GM12865 (cell line): ENCODE measurements at places on chromosomes 2 and 18.
A peak's percentile ranks its signal among the peaks of the same experiment; 100 is the strongest.

DNA sequence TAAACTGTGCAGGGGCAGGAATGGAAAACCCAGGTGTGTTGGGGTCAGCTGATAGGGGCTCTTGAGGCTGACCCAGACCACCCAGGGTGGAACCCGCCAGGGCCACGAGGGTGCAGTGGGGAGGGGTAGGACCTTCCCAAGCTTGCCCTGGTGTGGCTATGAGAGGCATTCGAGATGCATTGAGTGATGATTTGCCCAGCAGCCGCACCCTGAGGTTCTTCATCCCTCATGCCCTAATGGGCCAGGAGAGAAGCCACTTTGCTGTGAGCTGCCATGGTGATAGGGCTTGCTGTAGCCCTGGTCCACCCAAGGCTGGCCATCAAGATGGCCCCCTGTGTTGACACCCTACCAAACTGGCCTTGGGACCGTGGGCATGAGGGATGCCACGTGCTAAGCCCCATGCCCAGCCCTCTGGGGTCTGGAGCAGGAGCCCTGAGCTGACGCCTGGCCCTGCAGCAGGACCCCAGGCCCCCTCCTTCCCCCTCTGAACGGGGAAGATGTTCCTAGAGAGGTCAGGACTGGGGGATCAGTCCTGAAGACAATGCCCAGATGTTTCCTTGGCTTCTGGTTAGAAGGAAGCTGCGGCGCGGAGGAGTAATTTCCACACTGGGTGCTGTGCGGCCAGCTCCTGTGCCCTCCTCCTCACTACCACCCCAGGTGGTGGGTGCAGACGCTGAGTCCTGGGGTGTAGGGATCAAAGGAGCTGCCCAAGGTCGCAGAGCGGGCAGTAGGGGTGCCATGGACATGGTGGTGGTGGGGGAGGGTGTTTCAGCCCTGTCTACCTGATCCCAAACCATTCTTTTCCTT lies 122.5 kb upstream of the HDAC4 start:
- DNase-seq = no peak

DNA sequence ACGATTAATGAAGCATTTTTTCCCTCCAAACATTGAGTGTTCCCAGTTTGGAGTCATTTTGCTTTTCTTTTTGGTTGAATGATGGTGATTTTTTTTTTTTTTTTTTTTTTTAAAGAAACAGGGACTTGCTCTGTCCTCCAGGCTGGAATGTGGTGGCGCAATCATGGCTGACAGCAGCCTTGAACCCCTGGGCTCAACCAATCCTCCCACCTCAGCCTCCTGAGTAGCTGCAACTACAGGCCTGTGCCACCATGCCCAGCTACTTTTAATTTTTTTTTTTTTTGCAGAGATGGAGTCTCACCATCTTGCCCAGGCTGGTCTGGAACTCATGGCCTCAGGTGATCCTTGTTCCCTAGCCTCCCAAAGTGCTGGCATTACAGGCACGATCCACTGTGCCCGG lies 46.2 kb downstream of the IMPA2 start:
- DNase-seq = no peak

GRCh38 chr2:43219383-43220228 lies 6.8 kb downstream of the ZFP36L2 start:
- peak; percentile 96 for DNase-seq

DNA sequence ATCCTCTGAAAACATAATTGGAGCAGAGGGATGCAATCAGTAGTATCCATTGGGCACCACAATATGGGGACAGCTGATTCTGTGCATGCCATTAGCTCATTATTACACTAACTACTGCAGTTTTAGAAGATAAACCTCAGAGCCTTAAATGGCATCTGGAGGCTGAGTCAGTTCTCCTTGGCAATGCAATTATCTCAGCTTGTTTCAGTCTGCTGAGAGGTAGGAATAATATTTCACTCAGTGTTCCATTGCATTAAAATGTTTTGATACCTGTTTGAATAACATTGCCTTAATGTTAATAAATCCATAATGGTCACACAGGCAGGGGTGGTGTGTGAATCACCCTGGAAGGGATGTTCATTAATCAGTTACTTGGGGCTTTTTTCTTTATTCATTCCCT lies 309.6 kb downstream of the LRRTM1 start:
- DNase-seq = no peak

DNA sequence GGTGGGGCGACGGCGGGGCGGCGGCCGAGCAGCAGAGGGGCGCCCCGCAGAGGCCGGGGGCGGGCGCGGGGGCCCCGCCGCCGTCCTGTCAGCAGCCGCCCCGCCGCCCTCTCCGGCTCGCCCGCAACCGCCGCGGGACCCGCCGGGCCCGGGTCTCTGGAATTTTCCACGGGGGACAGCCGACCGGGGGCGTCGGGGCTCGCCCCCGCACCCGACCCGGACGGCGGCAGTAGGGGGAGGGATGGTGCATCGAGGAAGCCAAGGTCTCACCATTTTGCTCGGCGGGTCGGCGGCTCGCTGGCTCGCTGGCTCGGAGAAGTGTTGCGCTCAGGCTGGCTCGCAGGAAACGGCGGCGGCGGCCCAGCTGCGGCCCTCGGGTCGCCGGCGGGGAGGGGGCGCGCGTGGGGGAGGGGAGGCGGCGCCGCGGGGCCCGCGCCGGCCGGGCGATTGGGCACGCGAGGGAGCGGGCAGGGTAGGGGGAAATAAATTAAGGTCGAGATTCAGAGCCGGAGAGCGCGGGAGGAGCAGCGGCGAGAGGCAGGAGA lies 405 bp downstream of the PPP3R1 start:
- peak; percentile 50 for DNase-seq

- DNase-seq = no peak
Measured at GRCh38 chr18:73168236-73168635, 300.4 kb upstream of the NETO1 start.

DNA sequence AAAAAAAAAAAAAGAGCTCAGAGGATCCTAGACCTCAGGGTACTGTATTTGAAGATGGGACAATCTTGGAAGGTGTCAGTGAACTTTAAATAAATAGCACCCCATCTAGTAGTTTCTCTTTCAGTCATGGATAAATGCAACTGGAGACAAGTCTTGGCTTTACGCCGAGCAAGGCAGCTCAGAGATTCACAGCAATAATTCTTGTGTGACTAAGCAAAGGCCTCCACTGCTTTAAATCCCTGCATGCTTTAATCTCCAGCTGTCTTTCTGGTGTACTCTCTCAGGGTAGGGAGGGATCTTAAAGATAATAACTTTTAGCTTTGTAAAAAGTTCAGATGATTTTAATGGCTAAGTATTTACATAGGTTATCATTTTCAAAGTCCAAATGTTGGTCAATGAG lies 36.3 kb downstream of the NRXN1 start:
- DNase-seq = no peak

DNA sequence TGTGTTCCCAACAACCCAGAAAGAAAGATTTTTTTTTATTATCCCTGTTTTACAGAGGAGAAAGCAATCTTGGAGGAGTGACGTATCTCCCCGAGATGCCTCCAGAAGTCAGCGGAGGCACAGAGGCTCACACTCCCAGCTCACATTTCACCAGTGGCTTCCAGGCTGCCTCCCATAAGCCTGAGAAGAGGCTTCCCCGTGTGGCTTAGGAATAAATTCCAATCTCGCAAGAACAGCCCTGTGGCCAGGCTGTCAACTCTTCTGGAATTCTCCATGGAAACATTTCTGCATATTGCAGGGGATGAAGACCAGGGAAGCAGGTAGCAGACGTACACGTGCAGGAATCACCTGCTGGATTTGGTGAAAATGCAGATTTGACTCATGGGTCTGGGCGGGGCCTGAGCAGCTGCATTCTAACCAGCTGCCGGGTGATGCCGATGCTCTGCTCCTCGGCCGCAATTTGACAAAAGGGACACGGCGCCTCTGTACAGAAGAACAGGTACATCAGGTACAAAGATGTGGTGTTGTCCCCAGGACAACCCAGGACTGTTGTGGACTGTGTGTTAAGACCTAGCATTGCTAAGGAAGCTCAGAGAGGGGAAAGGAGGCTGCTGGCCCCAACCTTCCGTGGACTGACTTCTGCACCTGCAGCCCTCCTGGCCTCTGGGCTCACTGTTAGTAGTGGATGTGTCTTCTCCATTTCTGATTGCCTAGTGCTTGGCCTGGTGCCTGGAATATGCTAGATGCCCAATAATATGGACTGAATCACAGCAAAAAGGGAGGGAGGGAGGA lies 114.2 kb upstream of the ID2 start:
- DNase-seq = no peak

GRCh38 chr18:72566290-72566689 lies 22.1 kb upstream of the CBLN2 start:
- no peak for DNase-seq

DNA sequence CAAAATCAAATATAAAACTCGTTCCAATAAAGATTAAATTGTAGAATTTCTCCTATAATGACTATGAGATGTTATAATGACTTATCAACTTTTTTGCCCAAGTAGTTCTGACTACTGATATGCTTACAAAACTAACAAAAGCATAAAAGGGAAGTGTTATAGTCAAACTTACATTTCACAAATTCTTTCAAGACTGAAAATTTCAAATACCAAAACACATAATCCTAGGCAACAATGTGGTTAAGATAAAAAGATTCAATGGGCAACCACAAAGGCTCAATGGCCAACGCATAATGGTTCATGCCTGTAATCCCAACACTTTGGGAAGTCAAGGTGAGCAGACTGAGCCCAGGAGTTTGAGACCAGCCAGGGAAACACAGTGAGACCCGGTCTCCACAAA lies 135.7 kb downstream of the USP34 start:
- DNase-seq = no peak

DNA sequence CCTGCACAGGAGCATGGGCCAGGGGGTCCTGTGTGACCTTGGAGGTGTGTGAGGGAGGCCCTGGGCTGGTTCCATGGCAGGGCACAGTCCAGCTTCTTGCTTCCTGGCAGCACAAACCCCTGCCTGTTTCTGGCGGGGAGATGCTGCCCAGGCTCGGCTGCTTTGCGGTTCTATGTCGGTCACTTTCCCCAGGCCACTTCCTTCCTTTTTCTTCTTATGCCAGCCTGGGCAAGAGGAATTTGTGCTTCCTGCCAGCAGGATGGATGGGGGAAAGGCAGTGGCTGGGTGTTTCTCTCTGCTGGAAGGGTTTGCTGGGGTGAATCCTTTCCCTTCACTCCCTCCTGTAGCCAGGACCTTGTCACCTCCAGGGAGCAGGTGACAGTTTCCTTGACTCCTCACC lies 24.3 kb downstream of the ASAP2 start:
- DNase-seq = no peak

DNA sequence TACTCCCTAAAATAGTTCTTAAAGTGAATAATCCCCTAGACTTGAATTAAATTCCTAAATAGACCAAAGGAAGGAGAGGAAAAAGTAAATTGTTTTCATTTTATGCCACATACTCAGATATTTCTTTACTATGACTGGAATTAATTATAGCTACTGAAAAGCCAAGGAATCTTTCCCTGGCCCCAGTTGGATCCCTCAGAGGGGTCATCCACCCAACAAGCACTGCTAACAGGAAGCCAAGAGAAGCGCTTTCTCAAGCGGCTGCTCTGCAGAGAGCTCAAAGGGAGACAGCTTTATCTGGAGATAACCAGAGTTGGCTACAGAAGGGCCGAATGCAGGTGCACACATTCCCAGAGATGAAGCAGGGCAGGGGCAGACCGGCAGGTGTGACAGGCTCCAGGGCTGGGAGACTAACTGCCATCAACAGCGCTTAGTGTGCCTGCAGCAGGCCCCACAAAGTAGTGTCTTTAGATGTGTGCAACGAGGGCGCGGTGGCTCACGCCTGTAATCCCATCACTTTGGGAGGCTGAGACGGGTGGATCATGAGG lies 51.1 kb downstream of the POLR1A start:
- DNase-seq = no peak

DNA sequence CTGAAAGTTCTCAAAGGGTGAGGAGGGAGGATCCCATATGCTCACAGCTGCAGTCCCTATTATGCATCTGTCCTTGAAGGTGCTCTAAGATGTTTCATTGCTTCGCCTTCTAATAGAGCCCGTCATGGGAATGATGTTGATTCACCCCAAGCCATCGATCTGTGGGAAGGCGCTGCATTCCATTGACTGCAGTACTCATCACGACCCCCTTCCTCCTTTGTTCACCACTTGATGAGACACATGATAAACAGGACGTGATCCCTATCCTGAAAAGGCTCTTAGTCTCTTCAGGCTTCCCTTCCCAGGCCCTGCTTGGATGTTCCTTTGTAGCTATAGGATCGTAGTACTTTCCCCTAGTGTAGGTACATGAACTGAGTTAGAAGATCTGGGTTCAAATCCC lies 181.8 kb downstream of the AGPS start:
- no peak for DNase-seq

DNA sequence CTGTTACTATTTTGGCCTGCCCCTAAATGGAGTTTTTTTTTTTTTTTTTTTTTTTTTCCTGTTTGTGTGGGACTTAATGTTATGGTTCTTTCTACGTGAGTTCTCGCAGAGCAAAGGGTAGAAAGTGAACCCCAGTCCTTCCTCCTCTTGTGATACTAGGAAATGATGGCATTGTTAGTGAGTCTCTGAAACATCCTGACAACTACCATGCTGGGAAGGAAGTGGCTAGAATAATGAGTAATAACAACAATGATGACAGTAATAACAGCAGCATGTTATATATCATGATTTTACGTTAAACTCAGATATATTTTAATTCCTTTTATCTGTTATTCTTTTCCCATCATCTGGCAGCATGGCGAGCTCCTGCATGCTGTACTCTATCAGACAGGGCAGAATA lies 216.2 kb upstream of the LINC00305 start:
- DNase-seq = peak; percentile 9

DNA sequence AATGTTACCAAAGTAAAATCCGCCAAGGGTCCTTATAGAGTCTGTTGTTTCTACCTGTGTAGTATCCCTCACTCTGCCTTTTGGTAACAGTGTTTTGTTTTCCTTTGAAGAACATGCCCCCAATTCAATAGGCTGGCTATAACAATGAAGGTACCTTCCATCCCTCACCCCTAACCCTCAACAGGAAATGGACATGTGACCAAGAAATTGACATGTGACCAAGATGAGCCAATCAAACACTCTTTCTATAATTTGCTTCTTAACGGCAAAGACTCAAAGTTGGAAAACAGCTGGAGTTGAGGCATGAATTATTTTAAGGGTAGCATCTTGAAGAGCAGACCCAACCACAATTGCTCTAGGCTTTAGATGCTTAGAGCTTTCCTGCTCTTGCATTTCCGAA lies 5.4 kb upstream of the MREG start:
- no peak for DNase-seq
